ENCODE measurements at places on chromosomes 7 and 10.

DNA sequence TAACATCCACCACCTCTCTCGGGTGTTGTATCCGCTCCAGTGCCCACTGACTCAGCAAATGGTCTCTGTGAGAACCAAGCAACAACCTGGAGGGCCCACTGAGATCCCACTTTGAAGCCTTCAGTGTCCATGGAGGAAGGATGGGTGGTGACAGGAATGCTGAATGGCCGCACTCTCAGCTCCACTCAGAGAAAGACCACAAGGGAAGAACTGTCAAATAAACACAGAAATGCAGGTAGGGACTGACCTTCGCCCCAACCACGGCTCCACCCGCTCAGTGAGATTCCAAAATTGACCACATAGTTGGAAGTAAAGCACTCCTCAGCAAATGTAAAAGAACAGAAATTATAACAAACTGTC is 65.8 kb downstream of the VIPR2 start:
- DNase-seq, result no peak

DNA sequence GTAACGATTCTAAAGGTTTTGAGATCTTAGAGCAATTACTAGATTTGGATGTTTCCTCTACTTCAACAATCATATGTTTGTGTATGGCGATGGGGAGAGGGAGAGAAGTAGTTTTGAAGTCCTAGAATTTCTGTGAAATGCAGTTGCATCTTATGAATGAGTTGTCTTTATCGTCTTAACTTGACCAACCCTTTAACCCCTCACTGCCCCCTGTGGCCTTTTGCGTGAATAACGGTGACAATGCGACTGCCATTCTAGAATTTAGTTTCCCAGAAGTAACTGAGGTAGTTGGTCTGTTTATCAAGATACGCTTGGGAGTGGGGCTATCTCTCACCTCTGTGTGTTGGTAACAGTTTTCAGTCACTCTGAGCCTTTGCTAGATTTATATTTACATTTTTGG is 204.6 kb downstream of the HDAC9 start:
- DNase-seq, result no peak

GRCh38 chr10:79905322-79906314 is 43.3 kb downstream of the SFTPD start:
- no peak for DNase-seq

- no peak for DNase-seq
These were observed 38.9 kb downstream of the MKI67 start for GRCh38 chr10:128087146-128087883.

DNA sequence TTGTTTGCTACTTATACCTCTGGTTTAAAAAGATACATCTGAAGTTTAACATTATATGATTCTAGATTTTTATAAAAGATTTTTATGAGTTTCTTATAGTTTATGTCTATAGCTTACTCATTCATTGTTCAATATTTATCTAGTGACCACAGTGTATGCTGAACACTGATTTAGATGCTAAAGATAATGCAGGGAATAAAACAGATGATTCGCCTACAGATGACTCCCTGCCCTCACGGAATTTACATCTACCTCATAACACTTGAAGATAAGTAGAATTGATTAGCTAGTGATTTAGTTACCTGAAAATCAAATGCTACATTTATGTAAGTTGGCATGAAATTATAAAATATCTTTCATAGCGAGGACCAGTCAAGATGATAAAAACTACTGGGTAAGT is 105.8 kb downstream of the HIPK2 start:
- DNase-seq, result no peak

DNA sequence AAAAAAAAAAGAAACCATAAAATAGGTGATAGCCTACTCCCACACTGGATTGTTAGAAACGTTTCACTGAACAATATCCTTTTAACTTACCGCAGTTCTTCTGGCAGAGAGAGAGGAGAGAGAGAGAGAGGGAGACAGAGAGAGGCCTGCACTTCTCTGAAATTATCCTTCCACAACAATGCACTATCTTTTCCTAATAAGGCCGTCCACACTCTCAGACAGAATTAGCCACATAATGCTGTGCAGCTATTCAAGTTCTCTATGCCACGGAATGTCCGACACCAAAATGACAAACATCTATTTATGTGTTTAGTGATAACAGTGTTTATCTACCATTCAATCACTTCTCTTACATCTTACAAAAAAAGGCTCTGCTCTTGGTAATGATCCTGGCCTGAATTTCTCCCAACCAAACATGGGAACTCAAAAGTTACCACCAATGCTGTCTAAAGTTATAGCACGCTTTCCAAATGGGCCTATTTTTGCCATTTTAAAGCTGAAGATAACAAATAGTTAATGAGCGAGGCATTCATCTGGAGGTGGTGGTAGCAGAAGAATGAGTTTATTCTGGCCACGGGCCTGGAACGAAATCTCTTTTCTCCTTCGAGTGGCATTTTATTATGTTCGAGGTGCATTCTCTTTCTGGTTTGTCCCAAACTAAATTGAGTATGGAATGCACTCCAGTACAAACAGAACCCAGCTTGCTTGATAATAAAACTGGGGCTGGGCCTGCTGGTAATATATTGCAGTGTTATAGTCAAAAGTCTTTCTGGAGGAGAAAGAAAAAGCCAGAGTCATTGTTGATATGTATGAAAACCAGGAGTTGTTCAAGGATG is 160.2 kb upstream of the SVIL start:
- DNase-seq, result no peak

DNA sequence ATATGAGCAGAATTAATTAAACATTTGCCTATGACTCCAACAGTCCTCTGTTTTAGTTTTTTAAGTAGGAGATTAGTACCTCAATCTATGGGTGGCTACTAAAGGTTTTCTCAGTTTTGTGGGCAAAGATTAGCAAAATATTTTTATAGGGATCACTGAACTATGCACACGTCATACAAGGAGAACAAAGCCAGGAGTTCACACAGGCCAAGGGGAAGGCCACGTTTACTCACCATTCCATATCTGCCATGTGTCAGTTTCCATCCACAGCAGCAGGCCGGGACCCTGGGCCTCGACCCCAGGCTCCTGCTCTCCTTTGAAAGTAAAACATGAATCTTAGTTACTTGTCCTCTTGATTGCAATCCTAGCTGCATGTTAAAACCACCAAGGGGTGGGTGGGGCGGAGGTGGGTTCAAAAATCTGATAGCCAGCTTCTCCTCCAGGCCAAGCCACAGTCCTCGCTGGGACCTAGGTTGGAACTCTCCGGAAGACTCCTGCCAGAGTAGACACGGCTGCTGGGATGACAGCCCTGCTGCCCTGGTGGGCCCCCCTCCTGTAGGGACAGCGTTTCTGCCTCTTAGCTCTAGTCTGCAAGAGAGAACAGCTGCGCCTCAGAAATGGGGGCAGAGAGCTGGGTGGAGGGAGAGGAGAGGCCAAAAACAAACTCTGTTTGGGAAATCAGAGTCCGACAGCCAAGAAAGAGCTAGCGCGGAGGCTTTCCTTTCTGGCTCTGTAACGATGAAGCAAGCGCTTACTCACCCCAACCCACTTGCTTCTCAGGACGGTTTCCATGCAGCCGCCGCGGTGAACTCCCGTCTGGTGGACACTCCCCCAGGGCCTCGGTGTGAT is 35.6 kb downstream of the PITRM1 start:
- DNase-seq, result no peak

GRCh38 chr10:92997620-92998019 is 63.0 kb upstream of the CYP26C1 start:
- no peak for DNase-seq

- no peak for DNase-seq
These were observed 126.2 kb downstream of the CCNY start for GRCh38 chr10:35462491-35462934.

GRCh38 chr10:70785190-70785589 is at the start of gene TBATA:
TSS of gene TBATA (minus strand) at chr10:70785377. CDS start at chr10:70783379, 1,998 bp downstream.
- DNase-seq, result no peak

- DNase-seq, result no peak
These were observed 112.5 kb downstream of the WDR11 start for GRCh38 chr10:120963594-120964220.

GRCh38 chr10:639751-640672 is 49.5 kb downstream of the DIP2C start:
- no peak for DNase-seq

DNA sequence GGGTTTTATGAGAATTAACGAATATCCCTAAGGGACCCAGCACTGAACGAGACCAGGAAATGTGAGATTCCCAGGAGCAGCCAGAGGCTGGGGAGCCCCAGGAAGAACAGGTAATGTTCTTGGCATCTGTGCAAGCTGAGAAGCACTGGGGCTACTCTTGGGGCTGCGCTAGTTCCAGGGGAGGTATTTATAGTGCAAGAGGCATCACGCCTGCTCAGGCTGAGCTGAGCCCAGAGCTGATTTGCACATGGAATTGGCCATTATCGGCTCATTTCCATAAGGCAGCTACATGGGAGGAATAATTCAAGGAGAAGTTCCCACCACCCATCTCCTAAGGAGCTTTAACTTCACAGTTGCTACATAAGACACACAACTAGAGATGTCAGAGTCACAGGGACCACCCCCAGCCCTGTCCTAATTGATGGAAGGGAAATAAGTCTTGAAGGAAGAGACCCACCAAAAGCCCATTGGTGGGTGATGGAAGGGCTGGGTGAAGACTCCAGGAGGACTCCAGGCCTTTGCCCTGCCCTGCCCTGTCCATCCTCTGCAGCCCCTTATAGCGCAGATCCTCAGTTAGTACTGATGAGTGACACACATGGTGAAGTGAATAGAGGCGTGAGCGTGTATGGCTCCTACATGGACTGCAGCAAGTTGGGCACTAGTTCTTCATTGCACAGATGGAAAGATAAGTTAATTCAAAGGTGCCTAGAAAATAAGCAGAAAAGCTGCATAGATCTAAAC is 178.9 kb downstream of the GRID1 start:
- DNase-seq, result no peak

GRCh38 chr7:150860291-150860977 is 8.1 kb downstream of the AOC1 start:
- DNase-seq, result no peak

- DNase-seq, result no peak
These were observed 5.9 kb downstream of the MAFK start for GRCh38 chr7:1536455-1536742.

GRCh38 chr7:28976022-28976421 is 17.9 kb upstream of the TRIL start:
- DNase-seq, result no peak
